ENCODE measurements at places on chromosomes 13 and 19.

GRCh38 chr13:29562786-29563438 lies 32.6 kb downstream of the SLC7A1 start:
- no peak for DNase-seq

- DNase-seq: no peak
Measured at GRCh38 chr19:3136684-3137055, 837 bp downstream of the GNA15 start.

- DNase-seq: no peak
Measured at GRCh38 chr19:32875428-32875827, 5.9 kb upstream of the SLC7A9 start.

- DNase-seq: no peak
Measured at GRCh38 chr19:33469171-33470039, 52.2 kb downstream of the PEPD start.

- no peak for DNase-seq
Measured at GRCh38 chr19:52217576-52217975, 27.7 kb downstream of the PPP2R1A start.

GRCh38 chr13:45881353-45881752 lies 29.8 kb upstream of the SIAH3 start:
- no peak for DNase-seq

- no peak for DNase-seq
Measured at GRCh38 chr13:26999499-26999898, 172.1 kb downstream of the USP12 start.

DNA sequence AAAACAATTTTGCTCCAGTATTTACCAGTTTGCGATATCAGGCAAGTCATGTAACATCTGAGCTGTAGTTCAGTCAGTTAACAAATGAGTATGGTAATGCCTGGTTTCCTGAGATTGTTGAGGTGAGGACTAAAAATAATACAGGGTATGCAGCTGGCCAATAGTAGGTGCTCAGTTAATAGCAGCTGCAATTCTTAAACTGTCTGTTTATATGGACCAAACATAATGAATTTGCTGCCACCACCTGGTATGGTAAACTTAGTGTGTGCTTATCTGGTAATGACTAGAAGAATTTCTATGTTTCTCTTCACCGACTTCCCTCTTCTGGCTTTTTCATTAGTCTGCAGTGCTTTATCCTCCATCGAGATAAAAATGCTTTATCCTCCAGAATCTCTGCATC lies 9.1 kb downstream of the ZMYM2 start:
- no peak for DNase-seq

GRCh38 chr13:99086267-99087097 lies 108.6 kb upstream of the DOCK9 start:
- no peak for DNase-seq

All from AG09319 (cell line).